Hepatic stellate cell (primary cell): ENCODE measurements at places on chromosomes 16 and 17.

GRCh38 chr16:28992496-28992895 lies 7.6 kb downstream of the LAT start:
- DNase-seq, result no peak

DNA sequence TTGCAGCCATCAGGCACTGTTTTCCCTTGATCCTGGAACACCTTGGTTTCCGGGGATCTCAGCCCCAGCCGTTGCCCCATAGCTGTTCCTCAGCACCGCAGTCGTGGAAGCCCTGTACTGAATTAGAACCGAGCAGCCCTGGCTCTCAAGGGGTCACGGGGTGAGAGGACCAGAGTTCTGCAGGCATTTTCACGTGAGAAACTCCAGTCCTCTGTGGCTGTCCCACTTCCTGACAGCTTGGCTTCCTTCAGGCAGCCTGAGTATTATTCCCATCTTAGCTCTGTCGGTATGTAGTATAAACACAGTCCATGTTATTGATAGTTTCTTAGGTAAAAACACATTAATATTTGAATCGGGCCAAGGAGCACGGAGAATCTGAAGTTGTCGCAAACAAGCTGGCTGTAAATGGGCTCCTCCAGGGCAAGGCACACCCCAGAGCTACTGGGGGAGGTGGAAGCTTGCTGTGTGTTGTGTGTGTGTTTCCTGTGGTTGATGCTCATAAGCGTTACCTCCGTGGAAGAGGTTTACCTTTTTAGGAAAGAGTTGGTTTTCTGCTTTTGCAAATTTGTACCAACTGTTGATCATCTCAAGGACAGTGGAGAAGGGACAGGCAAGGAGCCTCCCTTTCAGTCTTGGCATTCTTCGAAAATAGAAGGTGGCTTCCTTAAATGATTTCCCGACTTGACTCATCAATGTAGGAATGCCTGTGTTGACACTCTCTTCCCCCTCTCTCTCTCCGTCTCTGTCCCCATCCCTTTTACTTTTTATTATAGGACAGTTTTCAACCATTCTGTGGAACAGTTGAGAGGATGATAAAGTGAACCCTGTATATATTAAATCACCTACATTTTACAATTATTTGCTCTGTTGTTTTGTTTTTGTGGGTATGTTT lies 208.9 kb upstream of the CHMP6 start:
- DNase-seq, result peak; percentile 59

- no peak for DNase-seq
Observed at GRCh38 chr17:31393749-31394146, 2.3 kb downstream of the RAB11FIP4 start.

- no peak for DNase-seq
Observed at GRCh38 chr16:77219437-77219836, 20.2 kb downstream of the SYCE1L start.

DNA sequence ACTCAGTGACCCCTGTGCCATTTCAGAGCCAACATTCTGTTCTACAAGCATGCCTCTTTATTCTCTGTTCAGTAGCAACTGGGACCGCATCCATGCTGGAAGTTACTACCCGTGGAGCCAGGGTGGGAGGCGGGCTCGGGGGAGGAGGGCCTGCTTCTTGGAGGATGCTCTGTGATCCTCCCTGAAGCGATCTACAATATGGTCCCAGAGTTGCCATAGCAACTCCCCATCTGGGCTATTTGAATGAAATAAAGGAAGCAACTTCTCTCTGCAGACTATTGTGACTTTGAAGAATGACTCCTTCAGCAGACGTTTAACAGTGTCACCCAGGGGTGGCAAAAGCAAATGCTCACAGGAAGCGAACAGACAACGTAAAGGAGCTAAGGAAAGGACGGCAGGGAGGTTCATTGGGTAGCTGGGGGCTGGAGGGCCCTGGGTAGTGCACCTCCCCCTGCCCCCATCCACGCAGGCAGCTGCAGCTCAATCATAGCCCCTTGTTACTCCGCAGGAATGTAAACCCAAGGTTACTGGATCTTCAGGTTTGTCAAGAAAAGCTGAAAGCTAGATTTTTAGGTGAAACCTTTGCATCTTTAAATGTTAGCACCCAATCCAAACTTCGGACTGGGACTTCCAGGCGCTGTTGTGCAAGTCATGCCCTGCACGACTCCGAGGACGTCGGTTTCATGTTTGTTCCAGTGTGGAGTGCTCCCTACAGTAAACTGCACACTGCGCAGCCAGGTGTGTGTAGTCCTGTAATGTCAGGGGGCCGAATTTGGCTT lies 51.1 kb upstream of the MEAK7 start:
- DNase-seq, result no peak
